Temporal lobe (tissue), 4 donors: ENCODE measurements at places on chromosomes 1 and 21. TPM values are rescaled to one million over a fixed set of nuclear protein-coding genes. Genes with fewer than 3 reads are reported as not detected.

The NUDT4B gene
- 9.3 TPM for total RNA-seq

The NEK2 gene
- total RNA-seq, result 3.0 TPM

The SLC1A7 gene
- total RNA-seq, result not detected

The RAB13 gene
- 6.6 TPM for total RNA-seq

The CFHR5 gene
- total RNA-seq, result not detected

The ESRRG gene
- total RNA-seq, result 7.1 TPM

The LHX4 gene
- not detected for total RNA-seq

The BCAN gene
- total RNA-seq, result 98.8 TPM

The HMGCS2 gene
- not detected for total RNA-seq

The TCHH gene
- 0.25 TPM for total RNA-seq

The TRABD2B gene
- under 0.01 TPM for total RNA-seq

The FTCD gene
- total RNA-seq, result 0.98 TPM

The AMIGO1 gene
- total RNA-seq, result 11.1 TPM

The EFCAB14 gene
- 20.9 TPM for total RNA-seq

The CBR1 gene
- 15.0 TPM for total RNA-seq

The LMX1A gene
- not detected for total RNA-seq

The KCNT2 gene
- 26.6 TPM for total RNA-seq

The ROR1 gene
- 1.7 TPM for total RNA-seq

The DNALI1 gene
- 3.7 TPM for total RNA-seq

The FCRL1 gene
- under 0.01 TPM for total RNA-seq

The LCE3E gene
- total RNA-seq, result not detected

The PLA2G5 gene
- total RNA-seq, result 0.49 TPM

The SPRR2F gene
- total RNA-seq, result not detected

The ENSA gene
- 77.2 TPM for total RNA-seq

The RYR2 gene
- total RNA-seq, result 23.8 TPM

The ANKRD45 gene
- total RNA-seq, result 19.4 TPM

The DYNLT5 gene
- 6.4 TPM for total RNA-seq

The SPATA21 gene
- not detected for total RNA-seq

The S100A7 gene
- total RNA-seq, result not detected

The PCBP3 gene
- total RNA-seq, result 2.7 TPM

The XKR8 gene
- 2.5 TPM for total RNA-seq

The SLAMF9 gene
- not detected for total RNA-seq

The BEND5 gene
- total RNA-seq, result 12.0 TPM

The IQCC gene
- total RNA-seq, result 2.5 TPM

The PPM1J gene
- 4.9 TPM for total RNA-seq

The C1orf94 gene
- total RNA-seq, result 0.25 TPM

The CYP4A22 gene
- not detected for total RNA-seq
